ENCODE measurements at places on chromosomes 3 and 15. TPM values are rescaled to one million over a fixed set of nuclear protein-coding genes. Genes with fewer than 3 reads are reported as not detected.

DNA sequence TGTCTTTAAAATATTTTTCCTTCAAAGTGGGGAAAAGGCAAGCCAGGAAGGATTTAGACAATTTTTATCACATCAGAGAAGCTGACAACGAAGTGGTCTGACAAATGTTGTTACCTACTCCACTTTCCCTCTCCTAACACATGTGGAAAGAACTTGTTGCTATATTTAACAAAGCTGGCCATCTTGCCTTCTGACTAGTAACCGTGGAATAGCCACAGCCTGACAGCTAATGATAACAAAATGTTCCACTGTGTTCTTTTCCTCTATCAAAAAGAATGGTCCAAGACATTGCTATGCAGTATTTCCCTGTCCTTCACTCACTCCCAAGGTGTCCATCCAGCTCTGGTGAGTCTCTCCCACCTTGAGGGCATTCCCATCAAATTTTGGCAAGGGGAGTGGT is 481.4 kb upstream of the THBS1 start:
- DNase-seq = no peak

GRCh38 chr3:71710906-71711494 is 14.2 kb downstream of the EIF4E3 start:
- no peak for DNase-seq

DNA sequence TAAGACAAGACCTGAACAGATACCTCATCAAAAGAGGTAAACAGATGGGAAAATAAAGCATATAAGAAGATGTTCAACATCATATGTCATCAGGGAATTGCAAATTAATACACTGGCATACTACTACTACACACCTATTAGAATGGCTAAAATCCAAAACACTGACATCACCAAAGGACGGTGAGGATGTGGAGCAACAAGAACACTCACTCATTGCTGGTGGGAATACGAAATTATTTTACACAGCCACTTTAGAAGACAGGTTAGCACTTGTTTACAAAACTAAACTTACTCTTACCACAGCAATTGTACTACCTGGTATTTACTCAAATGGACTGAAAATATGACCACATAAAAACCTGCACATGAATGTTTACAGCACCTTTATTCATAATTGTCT is 119.6 kb downstream of the GSK3B start:
- no peak for DNase-seq

DNA sequence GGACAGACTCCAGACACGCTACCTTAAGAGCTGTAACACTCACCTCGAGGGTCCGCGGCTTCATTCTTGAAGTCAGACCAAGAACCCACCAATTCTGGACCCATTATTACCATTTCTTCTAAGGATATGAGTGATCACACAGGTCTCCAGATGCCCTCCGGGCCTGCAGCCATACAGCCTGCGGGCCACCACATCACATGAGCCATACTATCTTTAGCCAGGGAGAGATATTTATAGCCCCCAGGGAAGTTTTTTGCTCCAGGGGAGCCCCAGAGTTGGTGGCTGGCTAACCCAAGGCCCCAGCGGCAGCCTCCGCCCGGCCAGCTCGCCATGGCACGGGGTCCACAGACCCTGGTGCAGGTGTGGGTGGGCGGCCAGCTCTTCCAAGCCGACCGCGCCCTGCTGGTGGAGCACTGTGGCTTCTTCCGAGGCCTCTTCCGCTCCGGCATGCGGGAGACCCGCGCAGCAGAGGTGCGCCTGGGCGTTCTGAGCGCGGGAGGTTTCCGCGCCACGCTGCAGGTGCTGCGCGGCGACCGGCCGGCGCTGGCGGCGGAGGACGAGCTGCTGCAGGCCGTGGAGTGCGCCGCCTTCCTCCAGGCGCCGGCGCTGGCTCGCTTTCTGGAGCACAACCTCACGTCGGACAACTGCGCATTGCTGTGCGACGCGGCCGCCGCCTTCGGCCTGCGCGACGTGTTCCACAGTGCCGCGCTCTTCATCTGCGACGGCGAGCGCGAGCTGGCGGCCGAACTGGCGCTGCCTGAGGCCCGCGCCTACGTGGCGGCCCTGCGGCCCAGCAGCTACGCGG is at the start of gene KBTBD13:
TSS of gene KBTBD13 (plus strand) at position 261 of the 805 bp plus-strand sequence. CDS start at position 331, 70 bp downstream.
- DNase-seq = no peak

The CNOT10 gene
- total RNA-seq = 53.5 TPM

The POLQ gene
- total RNA-seq = 1.7 TPM

All from occipital lobe (tissue), 3 donors.